Transverse colon (tissue), 4 donors: ENCODE measurements at places on chromosomes 4 and X. TPM values are rescaled to one million over a fixed set of nuclear protein-coding genes. Genes with fewer than 3 reads are reported as not detected.

- no peak overlapping the region for H3K27ac ChIP-seq
- no peak overlapping the region for H3K4me3 ChIP-seq
- DNase-seq: no peak
- no peaks in the 10 kb centered on the region for H3K27me3 ChIP-seq
- H3K36me3 ChIP-seq: no peaks in the 10 kb centered on the region
- H3K4me1 ChIP-seq: no peaks in the 10 kb centered on the region
These were observed 235.2 kb downstream of the HEPH start for GRCh38 chrX:66399273-66399672.

DNA sequence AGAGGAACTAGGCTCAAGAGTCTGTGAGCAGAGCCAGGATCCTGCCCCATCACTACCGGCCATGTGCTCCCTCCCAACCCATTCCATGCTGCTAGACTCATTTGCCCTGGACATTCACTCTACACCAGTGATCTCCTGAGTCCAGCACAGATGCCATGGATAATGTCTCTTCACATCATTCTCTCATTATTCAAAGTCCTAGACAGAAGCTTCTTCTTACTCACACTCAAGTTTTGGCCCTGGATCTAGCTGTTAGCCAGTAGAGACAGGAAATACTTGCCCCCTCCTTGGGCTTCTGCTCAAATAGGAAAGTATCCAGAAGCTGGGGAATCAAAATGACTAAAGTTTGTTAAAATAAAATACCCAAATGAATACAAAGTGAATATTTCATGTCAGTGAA lies 266.8 kb upstream of the LDB2 start:
- no peaks in the 10 kb centered on the region for H3K36me3 ChIP-seq
- no peak overlapping the region for H3K4me3 ChIP-seq
- no peak for DNase-seq
- no peak overlapping the region for H3K27ac ChIP-seq

DNA sequence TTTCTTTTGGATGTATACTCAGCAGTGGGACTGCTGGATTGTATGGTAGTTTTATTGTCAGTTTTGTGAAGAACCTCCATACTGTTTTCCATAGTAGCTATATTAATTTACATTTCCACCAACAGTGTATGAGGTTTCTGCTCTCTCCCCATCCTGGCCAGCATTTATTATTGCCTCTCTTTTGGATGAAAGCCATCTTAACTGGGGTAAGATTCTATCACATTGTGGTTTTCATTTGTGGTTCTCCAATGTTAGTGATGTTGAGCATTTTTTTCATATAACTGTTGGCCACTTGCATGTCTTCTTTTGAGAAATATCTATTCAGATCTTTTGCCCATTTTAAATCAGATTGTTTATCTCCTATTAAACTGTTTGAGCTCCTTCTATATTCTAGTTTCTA lies 27.6 kb downstream of the QRFPR start:
- no peak overlapping the region for H3K4me3 ChIP-seq
- DNase-seq: no peak
- no peaks in the 10 kb centered on the region for H3K4me1 ChIP-seq
- H3K27ac ChIP-seq: no peak overlapping the region
- H3K36me3 ChIP-seq: no peaks in the 10 kb centered on the region

DNA sequence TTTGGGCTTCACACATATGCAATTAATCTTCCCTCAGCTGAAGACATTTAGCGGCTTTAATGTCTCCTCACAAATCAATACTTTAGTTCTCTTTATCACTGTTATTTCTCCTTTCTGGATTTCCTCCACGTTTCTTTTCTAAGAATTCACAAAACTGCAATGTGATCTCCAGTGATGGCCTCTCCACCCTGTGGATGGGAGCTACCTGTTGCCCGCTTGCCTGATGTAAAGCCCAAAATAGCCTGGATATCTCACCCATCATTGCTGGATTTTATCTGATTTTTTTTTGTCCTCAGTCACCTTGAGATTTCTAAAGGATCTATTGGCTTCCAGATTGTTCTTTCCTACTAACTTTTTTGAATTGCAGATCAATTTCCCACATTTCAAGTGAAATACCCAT lies 129.3 kb upstream of the FAM241A start:
- no peaks in the 10 kb centered on the region for H3K27me3 ChIP-seq
- no peak overlapping the region for H3K27ac ChIP-seq
- no peaks in the 10 kb centered on the region for H3K36me3 ChIP-seq
- no peak overlapping the region for H3K4me3 ChIP-seq
- no peak for DNase-seq

The CT45A8 gene
- total RNA-seq: not detected
